NCI-H1417 treated with DMSO at 0.1 percent for 48 hours (cell line): ENCODE measurements at places on chromosomes 1 and 21.

- no peak for DNase-seq
Observed at GRCh38 chr21:30349572-30349971, 1.2 kb upstream of the KRTAP23-1 start.

- DNase-seq: no peak
Observed at GRCh38 chr1:205493241-205494085, 11.0 kb upstream of the CDK18 start.

DNA sequence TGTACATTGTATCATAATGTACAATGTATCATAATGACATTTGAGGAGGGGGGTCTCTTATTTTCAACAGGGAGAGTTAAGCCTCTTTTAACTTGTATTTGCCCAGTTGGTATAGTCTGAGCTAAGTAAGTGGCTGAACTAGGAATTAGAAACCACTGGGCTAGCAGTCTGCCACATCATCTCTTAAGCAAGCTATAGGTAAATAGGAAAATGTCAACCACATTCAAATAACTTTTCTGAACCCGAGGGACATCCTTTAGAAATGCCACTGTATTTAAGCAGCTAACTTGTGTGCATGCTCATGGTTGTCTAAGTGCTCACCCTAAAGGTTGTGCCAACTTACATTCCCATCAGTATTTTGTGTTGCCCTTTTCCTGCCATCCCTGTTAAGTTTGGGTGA lies 35.5 kb upstream of the ASB17 start:
- no peak for DNase-seq

DNA sequence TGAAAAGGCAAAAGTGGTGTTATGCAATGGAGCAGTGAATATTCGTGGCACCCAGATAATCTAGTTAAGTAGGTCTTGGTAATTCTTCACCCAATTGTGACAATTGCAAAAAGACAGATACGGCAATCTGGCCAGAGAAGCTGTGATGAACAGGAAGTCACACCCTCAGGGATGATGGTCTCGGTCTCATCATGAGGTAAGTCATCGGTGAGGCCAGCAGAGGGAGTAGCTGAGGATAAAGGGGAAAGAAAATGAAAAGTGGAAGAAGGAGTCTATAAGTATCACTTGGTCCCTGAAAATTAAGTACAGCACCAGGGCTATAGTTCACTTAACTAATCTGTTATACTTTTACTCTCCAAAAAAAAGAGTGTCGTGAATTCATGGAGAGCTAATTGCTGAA lies 258.8 kb upstream of the NCAM2 start:
- no peak for DNase-seq

- DNase-seq: no peak
Observed at GRCh38 chr1:197614916-197615692, 160.2 kb downstream of the DENND1B start.

- no peak for DNase-seq
Observed at GRCh38 chr1:30120245-30121000, 603.0 kb downstream of the MATN1 start.

DNA sequence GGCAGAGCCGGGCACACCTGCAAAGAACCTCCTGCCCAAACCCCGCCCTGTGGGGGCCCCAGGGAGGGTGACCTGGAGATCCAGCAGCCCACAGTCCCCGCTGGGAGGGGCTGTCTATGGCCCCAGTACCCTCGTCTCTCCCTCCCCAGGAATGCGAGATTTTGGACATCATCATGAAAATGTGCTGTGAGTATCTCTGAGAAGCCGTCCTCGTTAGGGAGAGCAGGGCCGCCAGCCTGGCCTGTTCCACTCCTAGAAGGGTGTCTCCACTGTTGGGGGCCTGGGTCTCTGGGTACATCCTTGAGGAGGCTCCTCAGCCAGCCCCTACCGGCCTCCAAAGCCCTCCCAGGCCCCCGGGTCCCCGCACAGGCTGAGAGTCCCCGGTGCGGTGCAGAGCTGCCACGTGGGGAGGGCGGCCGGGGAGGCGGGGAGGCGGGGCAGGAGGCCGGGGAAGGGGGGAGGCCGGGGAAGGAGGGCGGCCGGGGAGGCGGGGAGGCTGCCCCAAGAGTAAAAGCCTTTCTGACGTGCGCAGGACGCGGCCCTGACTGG lies 18.7 kb downstream of the COL6A1 start:
- no peak for DNase-seq

GRCh38 chr1:114229368-114229767 lies 75.7 kb upstream of the SYT6 start:
- no peak for DNase-seq

GRCh38 chr1:183710333-183710732 lies 57.2 kb upstream of the APOBEC4 start:
- no peak for DNase-seq

GRCh38 chr1:21007876-21008275 lies 168.8 kb downstream of the EIF4G3 start:
- DNase-seq: no peak

DNA sequence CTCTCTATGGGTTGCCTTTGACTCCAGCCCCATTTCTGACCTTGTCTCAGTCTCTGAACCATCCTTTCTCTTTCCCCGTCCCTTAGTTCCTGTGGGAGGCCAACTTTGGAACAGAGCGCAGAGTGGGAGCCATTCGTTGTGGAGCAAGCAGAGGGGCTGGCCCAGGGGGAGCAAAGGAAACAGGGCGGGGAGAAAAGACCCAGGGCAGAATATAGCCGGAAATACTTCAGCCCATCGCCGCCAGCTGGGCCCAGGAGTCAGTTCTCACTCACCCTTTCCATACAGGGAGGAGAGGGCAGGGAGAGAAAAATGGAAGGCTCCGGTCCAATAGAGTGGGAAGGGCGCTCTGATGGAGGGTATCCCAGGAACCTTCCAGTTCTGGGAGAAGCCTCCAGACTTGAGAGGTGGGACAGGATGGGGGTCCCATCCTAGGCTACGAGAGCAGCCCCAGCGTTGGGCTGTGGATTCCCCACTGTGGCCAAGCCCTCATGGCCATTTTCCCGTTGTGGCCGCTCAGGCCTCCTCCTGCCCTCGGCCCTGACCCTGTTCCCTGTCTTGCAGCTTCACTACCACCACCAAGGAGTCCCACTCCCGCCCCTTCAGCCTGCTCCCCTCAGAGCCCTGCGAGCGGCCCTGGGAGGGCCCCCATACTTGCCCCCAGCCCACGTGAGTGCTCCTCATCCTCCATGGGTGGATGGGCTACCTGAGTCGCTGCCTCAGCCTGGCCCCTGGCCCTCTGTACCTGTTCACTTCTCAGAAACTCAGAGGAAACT lies 10.9 kb downstream of the PEAR1 start:
- no peak for DNase-seq

GRCh38 chr1:42777852-42778251 lies 6.9 kb upstream of the TMEM269 start:
- DNase-seq: no peak

GRCh38 chr1:145845144-145845513 lies 301 bp upstream of the NUDT17 start:
- no peak for DNase-seq

GRCh38 chr1:2473198-2473597 lies 2.9 kb upstream of the PLCH2 start:
- no peak for DNase-seq

GRCh38 chr1:20640183-20640597 lies 6.9 kb downstream of the PINK1 start:
- no peak for DNase-seq

- DNase-seq: no peak
Observed at GRCh38 chr1:95039360-95040031, 33.3 kb downstream of the ALG14 start.

- no peak for DNase-seq
Observed at GRCh38 chr1:186042230-186042629, 308.0 kb downstream of the HMCN1 start.

- DNase-seq: no peak
Observed at GRCh38 chr1:195472291-195472690, 1135.9 kb downstream of the KCNT2 start.

- no peak for DNase-seq
Observed at GRCh38 chr1:219067350-219067712, 106.3 kb upstream of the LYPLAL1 start.

DNA sequence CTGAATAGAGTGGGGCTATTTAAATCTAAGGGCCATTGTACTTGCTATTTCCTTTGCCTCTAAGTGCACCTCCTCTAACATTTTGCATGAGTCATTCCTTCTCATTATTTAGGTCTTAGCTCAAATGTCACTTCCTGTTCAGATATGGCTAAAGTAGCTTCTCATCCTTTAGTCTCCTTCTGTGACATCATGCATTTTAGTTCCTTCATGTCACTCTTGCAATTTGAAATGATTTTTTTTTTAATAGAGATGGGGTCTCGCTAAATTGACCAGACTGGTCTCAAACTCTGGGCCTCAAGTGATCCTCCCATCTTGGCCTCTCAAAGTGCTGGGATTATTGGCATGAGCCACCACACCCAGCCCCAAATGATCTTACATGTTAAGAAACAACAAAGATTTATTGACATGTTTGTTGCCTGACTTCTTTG lies 6.6 kb downstream of the TBX19 start:
- no peak for DNase-seq

DNA sequence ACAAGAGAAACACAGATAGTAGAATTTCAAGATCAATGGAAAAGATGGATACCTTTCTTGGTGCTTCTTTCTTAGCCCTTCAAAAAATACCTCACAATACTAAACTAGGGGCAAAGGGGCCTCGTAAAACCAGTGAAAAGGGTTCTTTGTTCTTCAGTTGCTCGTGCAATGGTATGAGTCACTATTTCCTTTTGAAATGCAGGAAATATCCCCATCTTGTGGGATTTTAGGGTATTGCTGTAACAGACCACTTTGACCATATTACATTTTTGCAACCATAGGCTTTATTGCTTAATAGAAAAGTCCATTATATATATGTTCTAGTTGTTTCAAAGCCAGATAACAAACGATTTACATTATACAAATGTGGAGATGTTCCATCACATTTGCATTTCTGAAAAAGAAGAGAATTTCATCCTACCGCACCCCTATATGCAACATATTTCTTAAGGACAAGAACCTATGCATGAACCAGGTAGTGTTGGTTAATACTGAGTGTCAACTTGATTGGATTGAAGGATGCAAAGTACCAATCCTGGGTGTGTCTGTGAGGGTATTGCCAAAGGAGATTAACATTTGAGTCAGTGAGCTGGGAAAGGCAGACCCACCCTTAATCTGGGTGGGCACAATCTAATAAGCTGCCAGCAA lies 88.6 kb upstream of the PKN2 start:
- no peak for DNase-seq

DNA sequence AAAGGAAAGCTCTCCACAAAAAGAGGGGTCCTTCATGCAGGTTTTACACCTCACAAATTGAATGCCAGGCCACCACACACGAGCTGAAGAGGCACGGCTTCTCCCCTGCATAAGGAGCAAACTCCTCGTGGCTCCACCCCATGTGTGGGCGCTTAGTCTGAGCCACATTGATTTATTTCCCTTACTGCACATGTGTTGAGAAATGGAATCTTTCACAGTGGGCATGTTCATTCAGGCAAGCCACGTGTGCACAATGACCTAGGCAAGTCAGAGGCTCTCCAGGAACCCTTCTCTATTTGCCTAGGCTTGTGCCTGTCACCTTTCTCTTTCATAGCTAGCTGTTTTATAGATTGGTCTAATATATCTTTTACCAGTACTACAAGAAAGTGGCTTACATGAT lies 120.5 kb downstream of the LTN1 start:
- DNase-seq: no peak

DNA sequence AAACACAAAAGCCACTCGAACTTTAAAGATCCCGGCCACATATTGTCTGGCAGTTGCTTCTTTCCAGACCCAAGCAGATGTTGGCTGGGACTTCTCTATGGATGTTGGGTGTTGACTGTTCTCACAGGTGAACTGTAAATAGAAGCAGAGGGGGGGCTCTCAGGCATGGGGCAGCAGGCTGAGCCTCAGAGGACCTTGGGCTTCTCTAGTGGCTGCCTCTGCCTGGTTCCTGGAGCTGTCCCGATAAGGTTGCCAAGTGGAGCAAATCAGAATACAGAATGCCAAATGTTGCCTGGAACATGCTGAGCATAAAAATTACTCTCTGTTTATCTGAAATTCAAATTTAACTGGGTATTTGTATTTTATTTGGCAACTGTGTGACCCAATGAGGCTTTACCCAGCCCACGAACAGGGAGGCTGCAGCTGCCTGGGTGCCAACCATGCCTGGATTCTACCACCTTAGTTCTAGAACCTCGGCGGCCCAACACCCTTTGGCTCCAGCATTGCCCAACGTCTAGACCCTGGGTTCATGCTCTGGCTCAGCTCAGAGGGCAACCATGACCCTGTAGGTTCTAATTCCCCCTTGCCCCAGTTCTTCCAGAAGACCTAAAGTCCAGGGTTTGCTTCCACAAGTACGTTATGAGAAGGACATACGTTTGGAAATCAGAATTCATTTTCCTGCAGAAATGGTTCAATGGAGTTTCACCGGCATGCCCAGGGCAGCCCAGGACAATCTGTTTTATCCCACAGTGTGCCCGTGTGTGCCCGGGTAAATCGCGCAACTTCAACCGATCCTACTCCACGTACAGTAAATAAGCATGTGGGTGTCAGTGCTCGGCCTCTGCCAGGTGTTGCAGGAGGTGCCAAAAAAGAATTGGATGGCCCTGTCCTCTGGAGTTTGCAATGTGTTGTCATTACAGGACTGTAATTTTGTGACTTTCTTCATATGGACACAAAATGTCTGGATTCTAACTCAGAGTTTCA lies 5.4 kb upstream of the SLC45A1 start:
- no peak for DNase-seq

DNA sequence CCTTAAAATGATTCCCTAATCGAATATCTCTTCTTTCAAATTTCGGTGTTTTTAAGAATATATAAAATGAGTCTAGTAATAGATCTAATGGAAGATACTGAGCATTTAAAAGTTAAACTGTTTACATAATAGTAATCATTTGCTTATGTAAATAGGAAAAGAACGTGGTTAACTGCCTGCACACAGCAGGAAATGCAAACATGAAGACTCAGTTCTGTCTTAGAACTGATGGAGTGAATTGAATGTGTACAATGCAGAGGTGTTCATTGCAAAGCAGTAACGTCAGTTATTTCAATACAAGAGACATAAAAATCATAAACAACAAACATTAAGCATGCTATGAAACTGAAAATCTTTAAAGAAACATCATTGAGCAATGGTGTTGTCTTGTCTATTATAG lies 359.4 kb upstream of the ADAMTS5 start:
- DNase-seq: peak; percentile 34
